Hematopoietic multipotent progenitor cell treated with erythropoietin and hydrocortisone succinate and interleukin-3 and kit ligand, for 4 days (in vitro differentiated cells): ENCODE measurements at places on chromosomes 5 and 9.

GRCh38 chr5:93008502-93009207 lies 572.4 kb downstream of the NR2F1-AS1 start:
- no peak for DNase-seq

GRCh38 chr9:80811003-80811402 lies 878.3 kb downstream of the TLE1 start:
- DNase-seq = no peak

- no peak for DNase-seq
Observed at GRCh38 chr9:95108777-95109176, 208.7 kb downstream of the FANCC start.

DNA sequence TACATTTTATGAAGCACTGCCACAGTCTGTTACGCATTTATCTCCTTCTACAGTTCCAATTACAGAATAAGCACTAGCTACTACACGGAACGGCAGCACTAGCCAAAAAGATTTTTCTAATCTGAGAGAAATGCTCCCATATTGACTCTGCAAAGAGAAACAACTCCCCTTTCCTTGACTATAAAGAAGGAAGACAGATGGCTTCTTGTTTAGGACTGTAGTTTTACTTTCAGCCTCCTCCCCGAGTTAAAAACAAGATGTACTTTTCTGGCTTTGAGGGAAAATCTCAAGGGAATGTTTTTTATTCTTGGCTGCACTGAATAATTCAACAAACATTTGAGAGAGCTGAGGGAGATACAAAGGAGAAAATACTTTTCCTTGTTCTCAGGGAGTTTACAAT lies 1.9 kb upstream of the SLC44A1 start:
- DNase-seq = no peak

- DNase-seq = no peak
Observed at GRCh38 chr5:172897481-172898217, 61.6 kb upstream of the RPL26L1 start.

DNA sequence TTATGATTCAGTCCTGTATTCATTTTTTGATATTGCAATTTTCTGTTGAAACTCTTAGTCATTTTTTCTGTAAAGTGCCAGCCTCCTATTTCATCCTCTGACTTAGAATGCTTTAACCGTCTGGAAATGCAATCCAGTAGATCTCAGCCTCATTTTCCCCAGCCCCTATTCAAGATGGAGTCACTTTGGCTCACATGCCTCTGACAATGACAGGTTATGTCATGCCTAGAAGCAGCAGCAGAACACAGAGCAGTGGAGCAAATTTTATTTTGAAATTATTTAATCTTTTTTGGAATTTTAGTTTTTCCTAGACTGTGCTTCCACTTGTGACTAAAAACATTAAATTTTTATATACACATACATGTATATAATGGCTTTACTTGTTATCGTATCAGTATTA lies 1053.2 kb downstream of the TAF11L14 start:
- no peak for DNase-seq

DNA sequence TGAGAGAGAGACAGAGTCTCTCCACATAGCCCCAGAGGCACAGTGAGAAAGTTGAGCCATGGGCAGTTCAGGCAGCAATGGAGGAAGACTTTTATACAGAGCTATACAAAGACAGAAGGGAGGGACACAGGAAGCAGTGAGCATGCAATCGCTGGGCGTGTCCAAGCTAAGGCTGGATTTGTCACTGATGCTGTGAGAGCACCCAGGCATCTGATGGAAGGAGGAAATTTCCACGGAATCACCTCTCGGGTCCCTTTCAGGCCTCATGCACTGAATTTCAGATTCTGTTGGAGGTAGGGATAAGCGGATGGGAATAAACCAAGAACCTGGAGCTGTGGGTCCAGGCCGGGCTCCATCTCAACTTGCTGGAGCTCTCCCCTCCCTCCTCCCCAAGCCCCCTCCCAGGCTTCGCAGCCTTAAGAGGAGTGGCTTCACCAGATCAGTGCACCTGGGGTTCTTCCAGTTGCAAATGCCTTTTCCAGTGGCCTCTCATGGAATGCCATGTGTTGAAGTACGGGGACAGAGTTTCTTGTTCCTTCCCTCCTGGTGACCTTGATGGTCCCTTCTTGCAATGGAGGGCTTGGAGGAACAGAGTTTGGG lies 114.8 kb upstream of the ALDH1B1 start:
- DNase-seq = no peak

DNA sequence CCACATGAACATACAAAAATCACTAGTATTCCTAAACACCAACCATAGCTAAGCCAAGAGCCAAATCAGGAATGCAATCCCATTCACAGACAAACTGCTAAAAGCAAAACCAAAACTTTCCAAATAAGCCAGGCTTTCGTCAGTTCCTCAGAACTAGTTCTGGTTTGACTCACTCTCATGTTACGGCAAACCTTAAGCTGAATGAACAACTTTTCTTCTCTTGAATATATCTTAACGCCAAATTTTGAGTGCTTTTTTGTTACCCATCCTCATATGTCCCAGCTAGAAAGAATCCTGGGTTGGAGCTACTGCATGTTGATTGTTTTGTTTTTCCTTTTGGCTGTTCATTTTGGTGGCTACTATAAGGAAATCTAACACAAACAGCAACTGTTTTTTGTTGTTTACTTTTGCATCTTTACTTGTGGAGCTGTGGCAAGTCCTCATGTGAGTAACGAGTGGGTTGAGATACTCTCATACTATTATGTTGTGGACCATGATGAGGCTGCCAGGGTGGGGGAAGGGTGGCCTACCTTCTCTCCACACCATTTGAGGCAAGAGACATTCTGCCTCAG lies at the start of gene PDCD1LG2:
Gene PDCD1LG2 (plus strand): TSS at position 172 of the 572 bp plus-strand sequence. CDS start 12,016 bp downstream, outside the sequence.
- no peak for DNase-seq

GRCh38 chr9:130181678-130182380 lies 9.6 kb downstream of the NCS1 start:
- peak; percentile 59 for DNase-seq

DNA sequence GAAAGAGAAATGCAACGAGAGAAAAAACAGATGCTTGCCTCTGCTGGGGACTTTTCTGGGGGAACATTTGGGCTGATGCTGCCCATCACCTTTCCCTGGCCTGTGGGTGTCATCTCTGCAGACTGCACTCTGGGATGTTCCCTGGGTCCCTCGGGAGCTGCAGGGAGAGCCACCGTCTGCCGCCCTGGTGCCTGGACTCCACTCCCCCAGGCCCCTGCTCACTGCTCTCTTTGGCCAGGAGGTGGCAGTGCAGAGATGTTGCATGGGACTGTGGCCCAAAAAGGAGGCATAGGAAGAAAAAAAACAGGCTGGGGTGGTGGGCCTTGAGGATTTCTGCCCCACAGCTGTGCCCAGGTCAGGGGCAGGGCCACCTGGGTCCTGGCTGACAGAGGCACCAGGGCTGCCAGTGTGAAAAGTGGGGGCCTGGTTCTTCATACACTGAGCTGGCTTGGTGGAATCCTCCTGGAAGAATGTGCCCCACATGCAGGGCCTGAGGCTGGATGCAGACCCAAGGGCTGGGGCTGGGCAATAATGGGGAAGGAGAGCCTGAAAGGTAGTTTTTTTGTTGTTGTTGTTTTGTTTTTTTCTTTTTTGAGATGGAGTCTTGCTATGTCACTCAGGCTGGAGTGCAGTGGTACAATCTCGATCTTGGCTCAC lies 353.6 kb downstream of the SLIT3 start:
- peak; percentile 65 for DNase-seq

DNA sequence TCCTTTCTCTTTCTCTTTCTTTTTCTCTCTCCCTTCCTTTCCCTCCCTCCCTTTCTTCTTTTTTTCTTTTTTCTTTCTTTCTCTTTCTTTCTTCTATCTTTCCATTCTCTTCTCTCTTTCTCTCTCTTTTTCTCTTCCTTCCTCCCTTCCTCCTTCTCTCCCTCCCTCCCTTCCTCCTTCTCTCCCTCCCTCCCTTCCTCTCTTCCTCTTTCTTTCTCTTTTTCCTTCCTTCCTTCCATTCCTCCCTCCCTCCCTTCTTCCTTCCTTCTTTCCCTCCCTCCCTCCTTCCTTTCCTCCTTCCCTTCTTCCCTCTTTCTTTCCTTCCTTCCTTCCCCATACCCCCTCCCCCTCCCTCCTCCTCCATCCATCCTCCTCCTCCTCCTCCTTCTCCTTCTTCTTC lies 243.3 kb upstream of the CTNND2 start:
- DNase-seq = no peak
